Effector CD8-positive, alpha-beta T cell (primary cell): ENCODE measurements at places on chromosomes 1 and 21.

GRCh38 chr1:54774820-54775498 is 10.6 kb upstream of the PARS2 start:
- DNase-seq, result no peak

GRCh38 chr1:101847626-101848025 is 149.1 kb downstream of the OLFM3 start:
- no peak for DNase-seq

DNA sequence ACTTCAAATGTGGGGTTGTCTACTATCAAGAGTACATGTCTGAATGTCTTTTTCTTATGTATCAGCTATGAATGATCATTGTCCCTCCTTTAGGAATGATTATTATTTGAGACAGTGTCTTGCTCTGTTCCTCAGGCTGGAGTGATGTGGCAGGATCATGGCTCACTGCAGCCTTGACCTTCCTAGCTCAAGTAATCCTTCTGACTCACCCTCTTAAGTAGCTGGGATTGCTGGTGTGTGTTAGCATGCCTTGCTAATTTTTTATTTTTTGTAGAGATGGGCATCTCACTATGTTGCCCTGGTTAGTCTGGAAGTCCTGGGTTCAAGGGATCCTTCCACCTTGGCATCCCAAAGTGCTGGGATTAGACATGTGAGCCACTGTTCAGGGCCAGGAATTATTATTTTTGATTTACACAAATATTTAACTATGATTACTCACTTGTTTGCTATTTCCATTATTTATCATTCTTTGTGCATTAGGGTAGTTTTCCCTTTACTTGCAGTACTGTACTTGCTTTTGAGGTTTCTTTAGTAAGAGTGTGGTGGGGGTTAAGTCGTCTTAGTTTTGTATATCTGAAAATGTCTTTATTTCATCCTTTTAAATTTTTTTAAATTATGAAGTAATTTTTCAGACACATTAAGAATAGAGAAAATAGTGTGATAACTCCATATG is 12.8 kb downstream of the S100A7 start:
- no peak for DNase-seq

GRCh38 chr1:47178654-47179016 is 11.2 kb downstream of the PDZK1IP1 start:
- no peak for DNase-seq

- DNase-seq, result no peak
Observed at GRCh38 chr1:35807614-35808449, at the start of gene AGO4. Gene AGO4 (plus strand): TSS chr1:35808016. CDS start chr1:35808417, 401 bp downstream.

GRCh38 chr1:165915480-165915879 is 88.1 kb downstream of the UCK2 start:
- DNase-seq, result no peak

DNA sequence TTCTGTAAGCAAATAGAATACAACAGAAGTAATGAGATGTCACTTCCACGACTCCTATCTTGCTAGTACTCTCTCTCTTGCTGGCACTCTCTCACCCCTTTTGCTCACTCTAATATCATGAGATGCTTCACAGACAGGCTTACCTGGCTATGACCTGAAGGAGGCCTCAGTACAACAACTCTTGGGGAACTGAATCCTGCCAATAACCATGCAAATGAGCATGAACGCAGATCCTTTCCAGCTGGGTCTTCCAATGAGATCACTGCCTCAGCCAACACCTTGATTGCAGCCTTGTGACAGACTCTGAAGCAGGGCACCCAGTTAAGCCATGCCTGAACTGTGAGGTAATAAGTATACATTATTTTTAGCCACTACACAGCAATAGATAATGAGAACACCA is 53.1 kb upstream of the ADAR start:
- no peak for DNase-seq

- no peak for DNase-seq
Observed at GRCh38 chr1:70768216-70768615, 279.4 kb downstream of the PTGER3 start.
